ENCODE measurements at places on chromosomes 6 and 20.

DNA sequence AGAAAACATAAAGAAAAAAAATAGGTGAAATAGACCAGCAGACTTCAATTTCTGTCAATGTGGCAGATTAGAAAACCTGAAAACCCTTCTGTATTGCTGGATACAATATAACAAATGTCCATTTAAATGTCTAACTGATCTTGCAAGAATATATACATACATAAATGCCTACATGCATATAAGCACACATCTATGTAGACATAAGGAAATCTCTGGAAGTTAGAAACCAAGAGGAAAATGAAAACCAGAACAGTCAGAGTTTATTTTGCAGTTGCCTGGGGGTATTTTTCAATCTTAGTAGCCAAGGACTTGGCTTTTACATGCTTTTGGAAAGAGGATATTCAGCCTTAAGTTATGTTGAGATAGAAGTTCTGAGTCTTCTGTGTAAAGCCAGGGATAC, 184.0 kb downstream of the RPS12 start:
- no peak for DNase-seq

DNA sequence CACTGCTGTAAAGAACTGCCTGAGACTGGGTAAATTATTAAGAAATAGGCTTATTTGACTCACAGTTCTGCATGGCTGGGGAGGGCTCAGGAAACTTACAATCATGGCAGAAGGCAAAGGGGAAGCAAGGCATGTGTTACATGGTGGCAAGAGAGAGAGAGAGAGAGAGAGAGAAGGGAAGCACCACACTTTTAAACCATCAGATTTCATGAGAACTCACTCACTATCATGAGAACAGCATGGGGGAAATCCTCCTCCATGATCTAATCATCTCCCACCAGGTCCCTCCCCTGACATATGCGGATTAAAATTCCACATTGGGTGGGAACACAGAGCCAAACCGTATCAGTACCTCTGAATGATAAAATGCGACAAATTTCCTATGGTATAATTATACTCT, 203.9 kb upstream of the MARCKS start:
- DNase-seq = no peak

DNA sequence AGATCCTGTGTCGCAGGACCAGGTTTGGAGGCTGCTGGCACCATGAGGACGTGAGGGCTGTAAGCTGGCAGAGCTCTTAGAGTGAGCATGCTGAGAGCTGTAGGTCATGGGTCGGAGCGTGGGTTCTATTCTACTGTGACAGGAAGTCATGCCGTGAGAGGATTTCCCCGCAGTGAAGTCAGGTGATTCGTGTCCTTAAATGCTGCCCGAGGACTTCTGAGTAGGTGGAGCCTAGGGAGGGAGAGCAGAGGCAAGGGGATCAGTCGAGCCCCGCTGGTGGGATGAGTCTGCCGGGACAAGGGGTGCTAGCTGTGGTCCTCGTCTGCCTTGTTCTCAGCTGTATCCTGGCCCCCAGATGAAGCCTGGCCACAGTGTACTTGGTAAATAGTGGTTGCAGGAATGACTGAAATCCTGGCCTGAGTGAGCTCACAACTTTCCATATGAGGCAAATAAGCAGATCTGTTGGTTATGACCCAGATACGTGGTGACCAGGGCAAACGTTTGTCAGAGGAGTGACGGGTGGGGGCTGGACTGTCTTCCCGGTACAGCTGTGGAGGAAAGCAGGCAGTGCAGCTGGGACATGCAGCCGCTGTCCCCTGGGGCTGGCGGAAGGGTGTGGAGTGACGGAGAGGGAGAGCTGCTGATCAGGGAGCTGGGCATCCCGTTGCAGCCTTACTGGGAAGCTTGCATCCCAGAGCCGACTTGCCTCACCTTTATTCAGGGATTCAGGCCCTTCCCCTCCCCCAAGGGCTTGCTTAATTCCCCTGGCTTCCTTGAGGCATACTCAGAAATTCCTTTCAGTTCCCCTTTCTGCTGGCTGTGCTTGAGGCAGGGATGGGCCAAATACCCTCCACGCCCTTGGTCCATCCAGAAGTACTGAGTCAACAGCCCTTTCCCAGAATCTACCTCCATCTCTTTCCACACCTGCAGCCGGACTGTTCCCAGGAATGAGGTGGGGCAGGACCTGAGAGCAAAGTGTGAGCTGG, 250.9 kb upstream of the RREB1 start:
- no peak for DNase-seq

GRCh38 chr6:111776236-111777221, 96.7 kb downstream of the FYN start:
- DNase-seq = no peak

DNA sequence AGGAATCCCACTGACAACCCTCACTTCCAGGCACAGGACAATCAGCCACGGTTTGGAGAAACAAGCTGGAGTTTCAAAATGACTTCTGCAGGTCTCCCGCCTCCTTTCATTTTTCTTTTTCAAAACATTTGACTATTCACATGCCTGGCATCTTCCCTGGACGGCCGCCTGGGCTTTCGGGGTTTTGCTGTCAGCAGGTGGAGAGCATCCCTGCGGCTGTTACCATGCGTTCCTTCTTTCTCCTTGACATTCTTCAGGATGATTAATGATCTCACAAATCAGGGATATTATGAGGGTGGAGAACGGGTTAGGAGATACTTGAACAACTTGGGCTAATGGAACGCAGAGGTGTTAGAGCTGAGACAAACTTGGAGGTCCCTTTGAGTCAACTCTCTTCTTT, 60.9 kb downstream of the RAMACL start:
- DNase-seq = no peak

GRCh38 chr20:3932681-3933080, 43.5 kb downstream of the PANK2 start:
- peak; percentile 14 for DNase-seq

Measured in Kasumi-1 (cell line).